ENCODE measurements at places on chromosomes 3 and 15. TPM values are rescaled to one million over a fixed set of nuclear protein-coding genes. Genes with fewer than 3 reads are reported as not detected.

CCR8 gene
- not detected for total RNA-seq

ATP13A5 gene
- total RNA-seq = not detected

PIGB gene
- total RNA-seq = 5.2 TPM

LRTM1 gene
- 106 TPM for total RNA-seq

EXD1 gene
- not detected for total RNA-seq

GLDN gene
- 3.7 TPM for total RNA-seq

LDHAL6B gene
- total RNA-seq = not detected

SLC25A36 gene
- 56.9 TPM for total RNA-seq

GUCA1C gene
- not detected for total RNA-seq

POLQ gene
- 5.7 TPM for total RNA-seq

Data from skeletal muscle tissue (tissue), 5 donors.